Temporal lobe (tissue), 4 donors: ENCODE measurements at places on chromosomes 7 and 10. TPM values are rescaled to one million over a fixed set of nuclear protein-coding genes. Genes with fewer than 3 reads are reported as not detected.

Gene PAPOLB
- total RNA-seq: 0.74 TPM

Gene IKZF1
- total RNA-seq: 3.0 TPM

Gene CALHM3
- not detected for total RNA-seq

Gene COL13A1
- total RNA-seq: 2.7 TPM

Gene DOCK1
- 13.5 TPM for total RNA-seq

Gene PRPS1L1
- total RNA-seq: not detected

Gene MUC12
- total RNA-seq: not detected

Gene CYP2C19
- 0.25 TPM for total RNA-seq

Gene TMEM273
- total RNA-seq: 1.2 TPM

Gene CDH23
- total RNA-seq: 3.4 TPM

Gene ANXA7
- total RNA-seq: 17.0 TPM

Gene OR2A2
- total RNA-seq: not detected

Gene IL6
- total RNA-seq: not detected

Gene PRSS37
- total RNA-seq: not detected

Gene CDHR3
- total RNA-seq: 11.6 TPM

Gene LIPM
- not detected for total RNA-seq

Gene TMEM176B
- 1.2 TPM for total RNA-seq

Gene NUTM2D
- total RNA-seq: 7.9 TPM

Gene CYP3A4
- not detected for total RNA-seq

Gene MNX1
- total RNA-seq: not detected

Gene PCBD1
- 12.0 TPM for total RNA-seq

Gene ADGRA1
- 3.9 TPM for total RNA-seq

Gene CAMK2B
- total RNA-seq: 76.7 TPM

Gene SRRM3
- total RNA-seq: 8.1 TPM

Gene IRF5
- 1.5 TPM for total RNA-seq

Gene ELN
- 11.3 TPM for total RNA-seq

Gene AKR1C8
- not detected for total RNA-seq

Gene TUBAL3
- not detected for total RNA-seq

Gene FKBP6
- 0.25 TPM for total RNA-seq

Gene CTAGE8
- total RNA-seq: 0.25 TPM

Gene SFRP5
- 1.2 TPM for total RNA-seq

Gene CLDN3
- total RNA-seq: not detected

Gene MINDY4
- total RNA-seq: 2.7 TPM

Gene CCDC146
- total RNA-seq: 11.8 TPM

Gene GRID1
- total RNA-seq: 8.6 TPM

Gene SLF2
- 38.6 TPM for total RNA-seq

Gene ATRNL1
- total RNA-seq: 353 TPM

Gene PTPRE
- total RNA-seq: 11.3 TPM

Gene PPP1R3C
- 22.9 TPM for total RNA-seq

Gene PTPRZ1
- total RNA-seq: 359 TPM

Gene SCIN
- total RNA-seq: 0.98 TPM

Gene C1GALT1
- 23.1 TPM for total RNA-seq

Gene ITGB1
- 66.4 TPM for total RNA-seq

Gene CUZD1
- 0.98 TPM for total RNA-seq

Gene SUMF2
- 35.7 TPM for total RNA-seq

Gene SYT15
- total RNA-seq: 0.49 TPM

Gene DOCK4
- 81.6 TPM for total RNA-seq

Gene MYL10
- total RNA-seq: not detected

Gene TAS2R41
- total RNA-seq: not detected

Gene ARHGAP12
- total RNA-seq: 52.1 TPM

Gene MALRD1
- 2.7 TPM for total RNA-seq

Gene C10orf95
- under 0.01 TPM for total RNA-seq
